ENCODE measurements at places on chromosomes 2 and 18.

DNA sequence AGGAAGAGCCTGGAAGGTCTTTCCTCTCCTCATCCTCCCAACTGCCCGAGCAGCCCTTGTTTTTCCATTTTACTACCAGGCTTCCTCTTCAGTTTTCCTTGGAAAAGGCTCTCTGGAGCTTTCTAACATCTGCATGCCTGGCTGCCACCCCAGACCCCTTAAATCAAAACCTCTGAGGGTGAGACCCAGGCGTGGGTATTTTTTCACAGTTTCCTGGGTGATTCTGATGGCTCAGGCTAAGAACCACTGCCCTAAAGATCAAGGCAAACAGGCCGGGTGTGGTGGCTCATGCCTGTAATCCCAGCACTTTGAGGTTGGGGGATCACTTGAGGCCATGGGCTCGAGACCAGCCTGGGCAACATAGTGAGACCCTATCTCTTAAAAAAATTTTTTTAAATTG is 35.4 kb downstream of the EMILIN2 start:
- DNase-seq, result no peak

- DNase-seq, result no peak
These were observed 445 bp downstream of the PRPF40A start for GRCh38 chr2:152716805-152717227.

DNA sequence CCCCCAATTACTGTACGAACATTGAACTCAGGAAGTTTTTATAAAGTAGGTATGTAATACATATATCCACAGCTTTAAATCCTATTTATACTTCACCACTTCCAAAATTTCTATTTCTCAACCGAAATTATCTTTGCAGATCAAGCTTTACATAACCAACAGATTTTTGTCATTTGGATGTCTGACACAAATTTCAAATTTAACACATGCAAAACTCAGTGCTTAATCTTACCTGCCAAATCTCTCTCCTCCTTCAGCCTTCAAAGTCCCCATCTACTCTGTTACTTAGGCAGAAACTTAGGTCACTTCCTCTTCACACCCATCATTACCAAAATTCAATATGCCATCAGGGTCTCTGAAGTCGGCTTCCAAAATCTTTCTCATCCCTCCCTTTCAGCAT is 990.1 kb upstream of the NRXN1 start:
- no peak for DNase-seq

DNA sequence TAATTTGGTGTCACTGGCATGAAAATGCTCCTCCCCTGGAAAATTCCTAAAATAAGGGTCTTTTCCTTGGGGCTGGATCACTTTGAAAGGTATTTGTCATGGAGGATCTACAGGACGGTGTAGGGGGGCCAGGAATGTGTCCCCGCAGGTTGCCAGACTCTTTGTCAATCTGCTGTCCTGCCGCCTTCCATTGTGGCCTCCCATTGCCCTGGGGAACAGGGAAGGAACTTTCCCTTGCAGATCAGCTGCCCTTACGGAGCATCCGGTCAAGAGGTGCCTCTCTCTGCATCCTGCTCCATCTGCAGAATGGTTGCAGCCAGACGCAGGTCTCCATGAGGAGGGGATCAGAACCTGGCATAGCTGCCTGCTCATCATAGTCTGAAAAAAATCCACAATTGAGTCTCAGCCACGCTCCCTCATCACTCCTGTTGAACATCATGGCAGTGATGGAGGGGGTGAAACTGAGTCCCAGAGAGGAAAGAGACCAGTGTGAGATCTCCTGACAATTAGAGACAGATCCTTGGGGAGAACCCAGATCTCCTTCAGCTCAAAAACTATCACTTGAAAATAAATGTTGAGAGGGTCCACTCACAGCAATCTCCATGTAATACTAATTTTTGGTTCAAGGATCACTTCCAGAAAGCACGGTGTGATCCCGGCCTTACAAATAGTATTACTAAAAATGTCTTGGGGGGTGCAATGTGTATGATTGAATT is 244.8 kb downstream of the MYCN start:
- DNase-seq, result no peak

DNA sequence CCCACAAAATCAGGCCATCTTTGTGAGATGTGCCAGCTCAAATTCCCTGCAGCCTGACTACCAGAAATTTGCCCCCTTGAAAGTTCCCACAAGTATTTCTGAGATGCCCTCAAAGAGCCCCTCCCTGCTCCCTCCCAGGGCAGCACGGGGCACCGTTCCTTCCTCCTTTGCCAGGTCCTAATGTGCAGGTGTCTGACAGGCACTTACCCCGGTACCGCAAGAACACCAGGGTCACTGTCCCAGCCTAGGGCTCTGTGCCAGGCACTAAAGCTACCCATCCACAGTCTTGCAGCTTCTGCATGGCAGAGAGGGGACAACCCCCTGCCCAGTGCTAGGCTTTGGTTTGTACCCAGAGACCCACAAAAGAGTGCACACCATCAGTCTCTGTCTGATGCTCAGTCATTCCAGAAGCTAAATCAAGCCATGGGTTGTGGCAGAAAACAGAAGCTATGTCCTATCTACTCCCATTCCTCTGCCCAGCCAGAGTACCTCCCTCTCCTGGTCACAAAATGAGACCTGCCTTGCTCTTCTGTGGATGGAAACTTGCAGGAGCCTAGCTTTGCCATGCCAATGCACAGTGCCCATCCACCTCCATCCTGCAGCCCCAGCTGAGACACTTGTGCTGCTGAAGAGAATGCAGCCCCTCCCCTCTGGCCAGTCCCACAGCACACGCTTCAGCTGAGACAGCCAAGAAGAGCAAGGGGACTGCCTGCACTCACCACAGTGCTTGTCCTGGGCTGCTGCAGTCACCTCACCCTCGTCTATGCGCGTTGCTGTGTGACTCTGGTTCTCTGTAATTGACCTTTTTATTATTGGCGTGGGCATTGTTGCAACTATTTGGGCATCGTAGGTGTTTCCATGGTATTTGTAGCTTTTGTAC is 48.7 kb downstream of the INPP5D start:
- no peak for DNase-seq

DNA sequence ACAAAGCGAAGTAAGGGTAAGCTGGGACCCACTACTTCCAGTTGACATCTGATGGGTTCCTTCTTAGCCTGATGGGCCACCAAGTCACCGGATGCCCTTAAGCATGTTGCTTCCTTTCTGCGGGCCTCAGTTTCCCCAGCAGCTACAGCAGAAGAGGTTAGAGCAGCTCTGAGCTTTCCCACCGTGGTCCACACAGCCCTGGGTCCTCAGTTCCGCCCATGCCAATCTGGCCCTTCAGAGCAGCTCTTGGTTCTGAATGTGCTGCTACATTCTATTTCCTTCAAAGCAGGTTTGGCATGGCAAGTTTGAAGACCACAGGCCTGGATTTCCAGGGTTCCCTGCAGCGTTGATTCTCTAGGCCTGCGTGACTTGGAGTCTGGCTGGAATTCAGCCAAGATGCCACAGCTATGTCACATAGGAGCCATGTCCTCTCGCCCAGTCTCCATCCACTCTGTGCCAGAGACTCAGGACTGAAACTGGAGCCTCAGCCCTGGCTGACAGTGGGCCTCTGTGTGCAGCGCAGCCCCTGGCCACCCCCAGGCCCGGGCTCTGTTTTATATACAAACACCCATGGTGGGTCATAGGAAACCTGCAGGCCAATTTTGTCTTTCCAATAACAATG is 79.6 kb downstream of the TFCP2L1 start:
- peak; percentile 34 for DNase-seq

- no peak for DNase-seq
These were observed 18.0 kb upstream of the SAG start for GRCh38 chr2:233289648-233290047.

All from AG08395 (cell line).